ACHN (cell line): ENCODE measurements at places on chromosomes 7 and 10.

- no peak for DNase-seq
Measured at GRCh38 chr7:27759491-27759890, 19.5 kb downstream of the TAX1BP1 start.

- no peak for DNase-seq
Measured at GRCh38 chr10:43233601-43234430, 33.0 kb downstream of the RASGEF1A start.

DNA sequence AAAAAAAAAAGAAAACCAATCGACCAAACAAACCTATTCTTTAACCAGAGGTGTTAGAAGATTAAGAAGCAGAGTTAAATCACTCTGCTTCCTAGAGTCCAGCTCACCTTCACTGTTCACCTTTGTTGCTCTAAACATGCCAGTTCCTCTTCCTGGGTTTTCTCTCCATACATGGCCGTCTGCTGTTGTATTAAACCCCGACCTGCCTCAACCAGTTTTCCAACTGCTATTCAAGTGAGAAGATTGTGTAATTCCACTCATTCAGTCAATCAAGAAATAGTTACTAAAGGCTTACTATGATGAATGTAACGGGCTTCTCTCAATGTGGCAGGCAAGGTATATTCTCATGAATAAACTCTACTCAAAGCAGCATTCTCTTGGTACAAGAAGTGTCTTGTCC lies 8.8 kb downstream of the AASS start:
- DNase-seq: no peak

- no peak for DNase-seq
Measured at GRCh38 chr10:12196531-12197211, 683 bp downstream of the CDC123 start.

- DNase-seq: no peak
Measured at GRCh38 chr10:66365686-66366085, 560.1 kb upstream of the LRRTM3 start.

GRCh38 chr7:23396222-23397015 lies 73.9 kb downstream of the IGF2BP3 start:
- no peak for DNase-seq

DNA sequence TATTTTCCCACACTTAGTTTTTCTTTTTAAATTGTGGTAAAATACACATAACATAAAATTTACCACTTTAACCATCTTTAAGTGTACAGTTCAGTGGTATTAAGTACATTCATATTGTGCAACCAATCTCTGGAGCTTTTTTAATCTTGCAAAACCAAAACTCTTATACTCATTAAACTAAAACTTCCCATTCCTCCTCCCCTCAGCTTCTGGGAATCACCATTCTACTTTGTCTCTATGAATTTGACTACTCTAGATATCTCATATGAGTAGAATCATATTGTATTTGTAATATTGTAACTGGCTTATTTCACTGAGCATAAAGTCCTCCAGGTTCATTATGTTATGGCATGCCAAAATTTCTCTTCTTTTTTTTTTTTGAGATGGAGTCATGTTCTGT lies 86.4 kb upstream of the JAZF1 start:
- no peak for DNase-seq

DNA sequence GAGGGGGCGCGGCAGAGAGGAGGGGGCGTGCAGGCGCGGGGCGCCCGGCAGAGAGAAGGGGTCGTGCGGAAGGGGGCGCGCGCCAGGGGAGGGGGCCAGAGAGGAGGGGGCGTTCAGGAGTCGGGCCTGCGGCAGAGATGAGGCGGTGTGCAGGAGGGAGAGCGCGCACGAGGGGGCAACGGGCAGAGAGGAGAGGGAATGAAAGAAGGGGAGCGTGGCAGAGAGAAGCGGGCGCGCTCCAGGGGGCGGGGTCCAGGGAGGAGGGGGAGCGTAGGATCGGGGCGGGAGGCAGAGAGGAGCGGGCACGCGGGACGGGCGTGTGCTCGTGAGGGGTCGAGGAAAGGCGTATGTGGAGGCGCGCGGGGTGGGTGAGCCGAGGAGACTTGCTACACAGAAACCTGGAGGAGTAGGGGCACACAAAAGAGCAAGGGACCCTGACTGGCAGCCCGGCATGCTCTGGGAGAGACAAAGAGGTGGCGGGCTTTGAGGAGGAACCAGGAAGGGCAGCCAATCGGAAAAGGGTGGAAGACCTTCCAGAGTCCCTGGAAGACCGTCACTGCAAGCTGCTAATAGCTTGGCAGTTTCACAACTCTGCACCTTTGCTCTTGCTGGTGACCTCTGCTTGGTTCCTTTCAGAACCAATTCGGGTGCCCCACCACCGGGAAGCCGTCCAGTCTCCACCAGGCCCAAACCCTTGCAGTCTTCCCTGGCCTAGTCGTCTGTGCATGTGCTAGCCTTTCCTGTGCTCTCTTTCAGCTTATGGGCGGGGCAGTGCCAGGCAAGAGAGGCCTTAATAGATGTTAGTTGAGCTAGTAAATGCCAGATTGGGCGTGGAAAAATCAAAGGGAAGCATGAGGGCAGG lies 639 bp downstream of the DYDC2 start:
- no peak for DNase-seq

DNA sequence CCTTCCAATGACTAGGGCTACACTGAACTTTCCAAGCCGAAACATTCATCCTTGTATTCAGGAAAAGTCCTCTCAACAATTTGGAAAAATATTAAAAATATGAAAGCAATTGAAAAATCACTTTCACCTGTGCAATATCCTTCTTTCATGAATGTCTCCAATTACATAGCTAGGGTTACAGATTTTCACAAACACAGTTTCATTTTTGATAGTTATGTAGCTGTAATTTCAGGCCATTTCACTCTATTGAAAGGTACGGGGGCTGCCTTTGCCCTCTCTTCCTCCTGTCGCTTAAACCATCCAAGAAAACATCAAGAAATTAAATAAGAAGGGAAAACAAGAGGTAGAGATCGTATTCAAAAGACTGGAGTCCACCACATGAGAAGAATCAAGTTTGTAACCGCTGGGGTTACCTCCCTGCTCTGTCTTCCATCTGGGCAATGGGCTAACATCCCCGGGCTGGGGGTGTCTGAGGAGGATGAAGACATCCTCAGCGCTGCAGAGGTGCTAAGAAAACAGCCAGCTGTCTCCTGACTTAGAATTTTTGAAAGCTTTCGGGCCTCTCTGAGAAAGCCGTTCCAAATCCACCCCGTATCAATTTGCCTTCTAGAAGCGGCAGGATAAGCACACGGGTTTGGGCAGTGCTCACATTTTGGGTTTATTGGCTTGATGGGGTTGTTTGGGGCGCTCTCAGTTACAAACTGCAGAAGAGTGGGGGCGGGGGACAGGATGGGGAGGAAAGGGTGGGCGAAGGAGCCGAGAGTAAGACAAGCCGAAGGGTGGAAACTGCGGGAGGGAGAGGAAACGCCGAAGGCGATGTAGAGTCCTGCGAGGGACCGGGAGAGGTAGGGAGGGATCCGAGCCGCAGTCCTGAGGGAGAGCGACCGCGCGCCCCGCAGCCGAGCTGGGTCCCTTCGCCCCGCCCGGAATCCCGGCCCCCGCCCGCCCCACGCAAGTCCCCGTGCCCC lies 24.3 kb upstream of the VAX1 start:
- no peak for DNase-seq

- no peak for DNase-seq
Measured at GRCh38 chr7:134854816-134855215, 75.4 kb downstream of the CALD1 start.

DNA sequence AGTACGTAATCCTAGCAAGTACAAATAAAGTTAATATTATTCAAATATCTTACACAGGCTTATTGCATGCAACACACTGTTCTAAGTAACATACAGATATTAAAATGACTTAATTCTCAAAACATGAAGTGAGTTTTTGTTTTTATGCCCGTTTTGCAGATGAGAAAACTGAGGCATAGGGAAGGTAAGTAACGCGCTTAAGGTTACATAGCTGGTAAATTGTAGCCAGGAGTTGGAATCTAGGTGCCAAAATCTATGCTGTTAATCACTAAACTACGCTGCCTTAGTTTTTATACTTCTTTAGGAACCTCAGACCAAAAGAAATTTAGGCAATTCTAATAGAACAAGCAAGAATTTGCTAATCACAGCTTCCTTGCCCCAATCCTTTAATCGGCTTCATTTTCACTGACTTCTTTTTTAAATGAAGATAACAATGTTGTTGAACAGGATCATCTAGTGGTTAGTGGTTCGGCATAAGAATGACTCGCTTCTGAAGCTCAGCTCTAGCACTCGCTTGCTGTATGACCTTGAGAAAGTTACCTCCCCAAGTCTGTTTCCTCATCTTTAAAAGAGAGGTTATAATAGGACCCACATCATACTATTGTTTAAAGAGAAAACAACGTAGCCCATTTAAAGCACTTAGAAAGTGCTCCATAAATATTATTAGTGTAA lies 1.0 kb upstream of the LRRTM3 start:
- no peak for DNase-seq

DNA sequence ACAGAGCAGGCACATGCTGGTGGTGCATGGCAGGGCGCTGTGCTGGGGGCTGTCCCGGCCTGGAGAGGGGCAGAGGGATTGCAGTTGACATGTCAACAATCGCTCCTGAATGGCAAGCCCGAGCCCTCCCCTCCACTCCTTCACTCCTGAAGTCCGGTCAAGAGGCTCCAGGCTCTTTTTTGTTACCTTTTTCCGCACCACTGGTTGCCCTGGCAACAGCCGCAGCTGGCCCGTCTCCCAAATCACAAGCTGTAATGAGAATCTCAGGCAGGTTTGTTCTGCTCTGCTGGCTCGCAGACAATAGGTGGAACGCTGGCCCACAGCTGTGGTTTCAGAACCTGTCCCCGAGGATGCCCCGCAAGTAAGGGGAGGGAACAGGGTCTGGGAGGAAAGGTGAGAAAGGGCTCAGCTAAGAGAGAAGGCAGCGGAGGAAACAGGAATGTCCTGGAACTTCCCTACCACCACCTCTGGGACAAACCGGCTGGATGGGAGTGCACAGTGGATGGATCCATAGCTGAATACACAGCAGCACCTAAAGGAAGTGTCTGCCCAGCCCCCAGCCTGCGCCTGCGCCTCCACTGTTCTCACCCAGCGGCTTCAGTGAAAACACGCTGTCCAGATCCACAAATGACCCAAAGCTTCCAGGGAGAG lies 58.9 kb downstream of the CALML3 start:
- DNase-seq: no peak

DNA sequence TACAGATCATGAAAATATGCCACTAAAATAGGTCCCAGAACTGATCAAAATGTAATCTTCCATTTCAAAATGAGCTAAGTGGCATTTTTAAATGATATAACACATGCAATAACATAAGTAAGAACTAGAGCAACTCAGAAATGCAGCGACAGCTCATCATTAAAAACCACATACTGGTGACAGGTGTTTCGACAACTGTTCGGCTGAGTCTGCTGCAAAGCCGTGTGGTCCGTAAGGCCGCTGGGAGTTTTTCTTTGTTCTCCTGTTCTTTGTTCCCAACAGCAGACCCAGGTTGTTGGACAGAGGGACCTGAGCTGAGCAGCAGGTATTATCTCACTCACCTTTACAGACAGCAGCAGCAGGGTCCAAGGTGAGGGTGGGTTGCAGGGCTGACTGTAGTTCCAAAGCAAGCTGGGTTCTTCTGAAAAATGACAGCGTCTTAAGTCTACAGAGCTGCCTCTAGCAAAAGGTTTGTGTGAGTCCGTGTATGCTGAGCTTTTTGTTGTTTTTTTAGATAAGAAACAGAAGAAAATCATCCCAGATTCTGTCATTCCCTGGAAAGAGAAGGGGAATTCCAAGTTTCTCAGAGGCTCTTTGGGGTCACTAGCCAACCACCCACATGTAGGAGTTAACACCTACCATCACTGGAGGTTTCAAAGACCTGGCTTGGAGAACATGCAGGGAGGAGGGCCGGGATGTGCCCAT lies 45.4 kb upstream of the MACROH2A2 start:
- DNase-seq: no peak

DNA sequence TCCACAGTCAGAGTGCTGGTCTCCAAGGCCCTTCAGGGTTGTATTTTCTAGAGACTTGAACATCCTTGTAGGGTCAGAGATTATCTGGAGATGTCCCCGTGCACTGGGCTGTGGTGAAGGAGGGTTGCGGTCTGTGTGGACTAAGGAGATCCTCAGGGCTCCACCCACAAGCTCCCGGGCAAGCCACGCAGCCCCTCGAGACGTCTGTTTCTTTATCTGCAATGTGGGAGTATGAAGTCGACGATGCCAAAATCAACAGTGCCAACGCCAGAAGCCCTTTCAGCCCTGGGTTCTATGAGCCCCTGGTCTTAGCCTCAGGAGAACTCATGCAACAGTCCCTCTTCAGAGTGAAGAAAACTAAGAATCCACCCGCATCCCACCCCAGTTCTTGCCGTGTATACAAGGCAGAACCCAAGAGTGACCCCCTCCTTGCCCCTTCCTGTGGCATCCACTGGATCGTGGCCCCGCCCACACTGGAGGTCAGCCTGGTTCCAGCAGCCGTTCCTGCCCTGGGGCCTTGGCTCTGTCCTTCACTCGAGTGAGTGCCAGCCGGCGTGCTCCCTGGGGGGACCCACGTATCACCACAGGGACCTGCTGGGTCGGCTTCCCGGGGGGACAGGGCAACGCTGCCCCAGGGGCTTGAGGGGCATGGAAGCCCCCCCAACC lies 6.0 kb upstream of the SHH start:
- DNase-seq: no peak

GRCh38 chr10:48491392-48492139 lies 113.3 kb downstream of the ARHGAP22 start:
- no peak for DNase-seq

GRCh38 chr10:1289591-1289990 lies 233.4 kb downstream of the WDR37 start:
- DNase-seq: no peak
